ENCODE measurements at places on chromosomes 7 and 10.

DNA sequence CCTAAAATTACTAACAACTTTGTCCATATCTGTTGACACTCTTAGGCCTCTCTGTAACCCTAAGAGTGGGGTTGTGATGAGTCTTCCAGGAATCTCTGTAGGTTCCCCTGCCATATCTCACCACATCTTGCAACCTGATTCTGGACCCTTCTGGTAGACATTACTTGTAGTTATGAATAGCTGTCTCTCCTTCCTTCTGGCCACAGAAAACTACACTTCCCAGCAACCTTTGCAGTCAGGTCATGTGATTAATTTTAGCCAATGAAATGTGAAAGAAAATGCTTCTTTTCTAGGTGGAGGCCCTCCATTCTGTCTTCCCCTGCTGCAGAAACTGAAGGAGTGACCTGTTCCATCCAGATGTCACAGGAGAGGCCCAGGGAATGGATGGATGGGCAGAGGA lies 147.6 kb upstream of the AOAH start:
- no peak for DNase-seq

GRCh38 chr7:122829962-122830361 lies 56.3 kb downstream of the CADPS2 start:
- no peak for DNase-seq

DNA sequence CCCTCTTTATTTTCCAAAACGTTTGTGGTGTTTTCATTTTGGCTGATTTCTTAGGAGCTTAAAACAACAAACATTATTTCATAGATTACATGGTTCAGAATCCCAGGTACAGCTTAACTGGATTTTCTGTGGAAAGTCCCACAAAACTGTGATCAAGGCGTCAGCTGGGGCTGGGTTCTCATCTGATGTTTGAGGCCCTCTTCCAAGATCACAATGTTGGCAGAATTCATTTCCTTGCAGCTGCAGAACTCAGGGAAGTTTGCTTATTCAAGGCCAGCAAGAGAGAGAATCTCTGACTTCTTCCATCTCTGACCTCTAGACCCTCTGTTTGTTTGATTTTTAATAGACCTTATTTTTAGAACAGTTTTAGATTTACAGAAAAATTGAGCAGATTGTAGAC lies 108.4 kb upstream of the AGK start:
- DNase-seq: no peak

DNA sequence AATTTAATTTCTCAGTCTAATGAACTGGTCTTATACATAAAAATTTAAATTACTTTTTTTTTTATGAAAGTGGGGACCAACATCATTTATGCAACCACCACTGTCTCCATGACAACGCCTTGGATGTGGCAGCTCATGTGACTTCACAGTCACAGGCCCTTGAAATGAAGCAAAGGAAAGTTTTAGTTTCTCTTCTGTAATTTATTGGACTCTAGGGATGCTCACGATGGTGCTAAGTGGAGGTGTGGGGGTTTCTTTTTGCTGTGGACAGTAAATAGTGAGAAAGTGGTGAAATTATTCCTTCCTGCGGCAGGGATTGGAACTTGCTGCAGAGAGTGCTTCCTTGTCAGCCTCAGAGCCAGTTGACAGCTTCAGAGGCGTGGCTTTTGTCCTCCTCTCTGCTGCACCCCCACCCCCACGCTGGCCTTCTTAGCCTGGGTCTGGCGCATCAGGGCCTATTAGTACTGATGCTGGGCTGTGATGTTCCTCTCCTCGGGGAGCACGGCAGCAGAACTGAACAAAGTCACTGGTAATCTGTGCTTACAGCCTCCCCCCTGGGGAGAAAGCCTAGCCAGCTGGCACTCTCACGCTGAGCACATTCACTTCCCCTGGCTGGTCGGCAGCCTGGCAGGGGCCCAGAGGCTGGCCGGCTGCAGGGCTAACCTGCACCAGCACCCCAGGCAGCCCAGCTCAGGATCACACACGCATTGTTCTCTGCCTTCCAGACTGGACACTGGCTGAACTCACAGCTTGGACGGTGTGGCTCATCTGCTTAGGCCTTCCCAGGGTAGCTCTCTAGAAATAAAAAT lies 517.5 kb upstream of the GALNT17 start:
- DNase-seq: no peak

- DNase-seq: no peak
These were observed 6.2 kb downstream of the CALHM2 start for GRCh38 chr10:103445767-103446567.

DNA sequence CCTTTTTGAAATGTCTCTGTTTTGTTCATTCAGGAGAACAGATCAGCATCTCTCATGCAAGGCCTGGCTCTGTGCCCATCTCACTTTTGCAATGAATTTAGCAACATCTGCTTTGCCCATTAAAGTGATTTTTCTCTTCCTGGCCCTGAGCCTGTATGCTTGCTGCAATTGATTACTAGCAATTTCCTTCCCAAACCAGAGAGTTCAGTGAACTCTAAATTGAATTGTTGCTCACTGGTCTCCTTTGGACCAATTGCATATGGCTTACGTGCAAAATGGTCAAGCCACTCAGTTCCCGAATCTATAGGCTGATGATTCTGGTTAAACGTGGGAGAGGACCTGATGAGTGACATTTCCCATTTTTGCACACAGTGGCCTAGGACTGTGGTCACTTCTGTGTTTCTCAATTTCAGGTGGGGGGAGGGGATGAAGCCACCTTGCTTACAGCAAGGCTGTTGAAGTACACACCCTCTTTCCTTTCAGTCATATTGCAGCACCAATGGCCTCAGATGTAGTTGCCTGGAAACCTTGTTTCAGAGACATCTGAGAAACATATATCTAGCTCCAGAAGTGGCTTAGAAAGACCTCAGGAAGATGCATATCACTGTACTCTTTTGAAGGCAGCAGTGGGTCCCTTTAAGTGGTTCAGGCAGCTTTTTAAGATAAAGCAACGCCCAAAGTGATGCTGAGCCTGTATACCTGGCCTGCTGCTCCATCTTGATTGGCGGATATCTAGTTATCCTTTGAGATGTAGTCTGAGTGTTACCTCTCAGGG lies 201.4 kb downstream of the PTEN start:
- DNase-seq: peak; percentile 31

GRCh38 chr10:93703066-93703465 lies 674 bp upstream of the FRA10AC1 start:
- no peak for DNase-seq

GRCh38 chr10:93565446-93565845 lies 1.0 kb upstream of the FFAR4 start:
- no peak for DNase-seq

- no peak for DNase-seq
These were observed 48.1 kb downstream of the SORBS1 start for GRCh38 chr10:95513008-95513589.

DNA sequence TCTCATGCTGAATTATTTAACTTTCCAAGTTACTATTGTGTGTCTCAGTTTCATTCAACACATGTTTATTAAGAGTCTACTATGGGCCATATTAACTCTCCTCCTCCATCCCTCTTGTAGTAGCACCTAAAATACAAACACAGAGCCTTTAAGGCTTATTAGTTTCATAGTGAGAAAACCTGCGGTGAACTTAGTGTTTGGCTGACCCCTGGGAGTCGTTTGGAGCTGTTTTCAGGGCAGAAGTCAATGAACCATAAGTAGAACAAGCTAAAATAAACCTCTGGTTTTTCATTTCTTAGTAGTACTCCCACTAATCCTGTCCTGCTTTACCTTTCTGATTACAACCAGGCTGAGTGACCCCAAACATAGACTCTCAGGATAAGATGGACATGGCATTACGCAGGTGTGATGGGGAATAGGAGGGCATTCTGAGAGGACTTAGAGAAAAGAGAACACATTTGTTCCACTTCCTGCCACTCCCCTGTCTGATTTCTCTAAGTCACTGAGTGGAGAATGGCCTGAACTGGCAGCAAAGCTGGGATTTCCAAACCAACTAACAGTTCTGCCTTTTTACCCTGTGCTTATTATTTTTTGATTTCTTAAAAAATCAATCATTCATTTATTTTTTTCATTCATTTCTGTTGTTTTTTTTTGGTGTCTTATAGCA lies 74.5 kb downstream of the LRMDA start:
- DNase-seq: no peak

- no peak for DNase-seq
These were observed 303.6 kb upstream of the AKR1E2 start for GRCh38 chr10:4522296-4523000.

DNA sequence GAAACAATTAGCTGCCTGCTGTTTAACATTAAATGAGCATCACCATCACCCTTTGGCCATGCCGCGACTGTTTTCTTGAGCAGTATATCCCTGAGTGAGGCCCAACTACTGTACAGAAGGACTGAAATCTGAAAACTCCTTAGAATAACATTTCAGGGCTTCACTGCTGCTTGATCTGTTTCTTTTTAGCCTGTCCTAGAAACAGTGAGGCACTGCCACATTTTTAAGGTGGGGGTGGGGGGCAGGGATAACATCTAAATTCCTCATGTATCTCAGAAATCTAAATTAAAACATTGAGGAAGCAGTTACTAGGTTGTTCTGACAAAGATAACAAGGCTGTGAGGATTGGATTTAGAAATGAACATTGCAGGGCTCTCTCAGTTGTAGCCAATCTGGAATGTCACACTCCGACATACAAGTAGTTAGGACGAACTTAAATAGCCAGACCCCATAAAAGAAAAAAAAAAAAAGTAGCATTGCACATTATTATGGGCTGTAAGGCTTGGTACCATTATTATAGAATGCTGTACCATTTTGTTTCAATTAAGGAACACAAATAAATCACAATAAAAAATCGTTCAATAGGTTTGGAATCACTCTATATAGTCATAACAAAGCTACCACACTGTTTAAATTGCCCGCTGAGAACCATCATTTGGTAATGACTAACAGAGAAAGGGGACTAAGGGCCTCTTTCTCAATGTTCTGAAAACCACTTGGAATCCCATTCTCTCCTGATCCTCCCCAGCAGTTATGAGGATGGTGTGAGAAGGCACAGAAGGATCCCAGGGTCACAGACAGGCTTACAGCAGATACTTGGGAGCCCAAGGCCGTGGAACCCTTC lies 256.1 kb downstream of the INHBA start:
- DNase-seq: no peak

DNA sequence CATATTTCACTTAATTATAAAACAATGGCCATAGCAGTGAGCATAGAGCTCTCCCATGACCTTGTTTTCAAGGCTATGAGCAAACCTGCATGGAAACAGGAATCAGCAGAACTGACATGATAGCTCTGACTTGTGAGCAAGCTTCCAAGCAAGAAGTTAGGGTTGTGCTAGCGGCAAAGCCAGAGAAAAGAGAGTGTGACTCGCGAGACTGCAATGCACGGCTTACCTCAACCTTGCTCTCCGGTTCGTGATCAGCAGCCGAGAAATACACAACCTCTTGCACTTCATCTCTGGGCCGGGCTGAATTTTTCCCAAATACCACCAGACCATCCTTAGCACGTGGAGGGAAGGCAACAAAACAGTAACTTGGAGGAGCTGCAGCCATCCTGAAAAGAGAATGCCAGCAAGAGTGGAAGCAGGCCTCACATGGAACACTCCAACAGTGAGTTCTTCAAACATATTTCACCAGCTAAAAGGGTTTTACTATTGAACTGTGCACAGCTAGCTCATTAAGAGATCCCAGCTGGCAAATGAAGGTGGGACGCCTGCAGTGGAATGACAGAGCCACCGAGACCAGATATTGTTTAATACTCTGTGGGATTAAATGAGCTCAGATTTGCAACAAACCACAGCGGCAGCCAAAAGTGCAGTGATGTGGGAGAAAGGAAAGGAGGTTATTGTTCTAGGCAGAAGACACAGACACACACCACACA lies 20.8 kb downstream of the SCRN1 start:
- no peak for DNase-seq

GRCh38 chr10:122490268-122490667 lies 28.9 kb downstream of the HTRA1 start:
- no peak for DNase-seq

- no peak for DNase-seq
These were observed 38.2 kb upstream of the JAKMIP3 start for GRCh38 chr10:132027423-132027983.

DNA sequence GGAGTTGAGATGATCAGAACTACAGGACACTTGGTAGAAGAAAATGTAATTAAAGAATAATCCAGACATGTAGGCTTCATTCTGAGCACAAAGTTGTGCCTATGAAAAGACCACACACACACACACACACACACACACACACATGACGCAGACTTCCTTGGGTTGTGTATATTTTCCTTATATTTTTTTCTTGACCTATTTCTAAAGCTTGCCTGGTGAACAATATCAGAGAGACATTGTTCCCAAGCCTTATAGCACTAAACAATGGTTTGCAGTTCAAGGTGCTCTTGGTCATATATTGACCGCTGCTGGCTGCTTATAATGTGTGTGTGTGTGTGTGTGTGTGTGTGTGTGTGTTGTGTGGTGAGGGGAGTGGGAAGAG lies 202.7 kb downstream of the PRPF18 start:
- no peak for DNase-seq

DNA sequence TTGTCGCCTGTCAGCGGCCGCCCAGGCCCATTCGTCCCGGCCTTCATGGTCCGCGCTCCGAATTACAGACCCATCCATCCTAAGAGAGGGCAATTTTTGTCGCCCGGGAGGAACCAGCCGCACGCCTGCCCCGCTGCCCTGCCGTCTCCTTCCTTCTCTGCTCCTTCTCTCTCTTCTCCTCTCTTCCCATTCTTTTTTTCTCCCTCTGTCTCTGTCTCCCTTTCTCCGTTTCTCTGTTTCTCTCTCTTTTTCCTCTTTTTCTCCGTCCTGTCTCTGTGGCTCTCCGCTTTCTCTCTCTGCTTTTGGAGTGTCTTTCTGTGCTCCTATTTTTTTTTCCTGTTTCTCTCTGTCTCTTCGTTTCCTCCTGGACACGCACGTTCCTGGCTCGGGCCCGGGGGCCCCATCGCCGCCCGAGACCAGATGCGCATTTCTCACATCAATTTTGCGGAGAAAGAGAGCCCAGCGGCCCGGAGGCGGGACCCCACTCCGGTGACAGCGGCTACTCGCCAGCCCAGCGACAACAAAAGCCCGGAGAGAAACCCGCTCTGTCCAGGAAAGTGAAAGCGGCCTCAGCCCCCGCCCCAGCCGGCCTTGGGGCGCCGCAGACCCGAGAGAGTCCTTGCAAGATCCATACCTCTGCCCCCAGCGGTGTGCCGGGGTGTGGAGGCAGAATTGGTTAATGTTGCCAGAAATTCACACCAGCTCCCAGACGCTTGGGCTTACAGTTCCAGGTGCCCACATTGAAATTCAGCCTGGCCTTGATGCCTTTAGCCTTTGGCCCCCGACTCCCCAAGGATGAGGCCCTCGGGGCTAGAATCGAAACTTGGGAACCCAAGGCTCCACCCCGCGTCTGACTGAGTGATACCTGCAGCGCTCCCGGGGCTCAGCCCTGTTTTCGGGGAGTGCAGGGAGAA lies 4.1 kb downstream of the LBX1 start:
- no peak for DNase-seq

DNA sequence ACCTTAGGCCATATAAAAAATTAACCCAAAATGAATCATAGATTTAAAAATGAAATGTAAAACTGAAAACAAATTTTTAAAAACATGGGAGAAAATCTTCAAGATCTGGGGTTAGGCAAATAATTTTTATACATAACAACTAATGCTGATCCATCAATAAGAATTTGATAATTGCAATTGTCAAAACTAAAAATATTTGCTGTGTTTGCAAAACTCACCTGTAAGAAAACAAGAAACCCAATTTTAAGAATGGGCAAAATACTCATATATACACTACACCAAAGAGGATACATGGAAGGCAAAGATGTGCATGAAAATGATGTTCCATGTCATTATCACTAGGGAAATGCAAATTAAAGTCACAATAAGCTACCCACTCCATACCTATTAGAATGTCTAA lies 194.8 kb upstream of the NRP1 start:
- DNase-seq: no peak
